ENCODE measurements at places on chromosomes 13 and 19. TPM values are rescaled to one million over a fixed set of nuclear protein-coding genes. Genes with fewer than 3 reads are reported as not detected.

DNA sequence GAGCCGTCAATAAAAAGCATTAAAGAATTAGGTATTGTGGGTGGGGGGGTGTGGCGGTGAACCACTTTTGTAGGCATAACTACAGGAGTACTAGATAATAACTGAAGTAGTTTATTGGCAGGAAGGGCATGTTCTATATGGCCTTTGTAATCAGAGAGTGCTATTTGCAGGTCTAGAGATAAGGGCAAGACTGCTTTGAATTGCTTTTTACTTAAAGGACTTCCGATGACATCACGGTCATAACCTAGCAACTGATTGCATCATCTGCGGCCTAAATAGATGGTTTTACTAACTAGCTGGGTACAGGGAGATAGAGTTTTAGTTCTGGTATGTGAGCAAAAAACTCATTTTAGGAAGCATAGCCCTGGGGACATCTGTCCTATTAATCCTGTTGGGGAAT, 24.7 kb downstream of the METTL21C start:
- DNase-seq = no peak

DNA sequence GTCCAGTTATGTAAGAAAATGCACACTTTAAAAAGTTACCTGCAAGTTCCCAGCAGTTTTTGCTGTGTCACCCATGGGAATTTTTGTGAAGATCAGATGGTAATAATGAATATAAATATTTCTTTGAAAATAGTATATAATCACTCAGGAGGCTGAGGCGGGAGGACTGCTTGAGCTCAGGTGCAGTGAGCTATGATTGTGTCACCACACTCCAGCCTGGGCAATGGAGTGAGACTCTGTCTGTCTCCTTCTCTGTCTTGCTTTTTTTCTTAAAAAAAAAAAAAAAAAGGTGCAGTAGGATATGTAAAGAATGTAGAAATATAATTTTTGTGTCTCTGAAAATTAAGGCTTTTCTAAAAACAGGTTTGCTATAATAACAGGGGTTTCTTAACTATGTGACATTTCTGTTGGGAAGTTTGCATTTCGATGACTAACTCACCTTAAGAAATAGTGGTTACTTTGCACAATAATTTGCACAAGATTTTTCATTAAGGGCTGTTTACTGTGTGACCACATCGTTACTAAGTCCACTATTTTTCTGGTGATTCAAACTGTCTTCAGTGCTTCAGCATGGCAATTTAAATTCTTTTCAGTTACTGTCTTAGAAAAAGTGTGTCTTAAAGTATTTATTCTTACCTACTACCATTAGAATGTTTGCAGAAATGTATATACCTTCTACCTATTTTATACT, 37.3 kb downstream of the DNAJC3 start:
- DNase-seq = no peak

Gene ZNF98
- total RNA-seq = not detected

Gene FOXA3
- total RNA-seq = 0.48 TPM

- DNase-seq = no peak
These were observed 60.6 kb downstream of the LRCH1 start for GRCh38 chr13:46613409-46614049.

All from activated CD4-positive, alpha-beta memory T cell treated with anti-CD3 and anti-CD28 coated beads for 36 hours (primary cell).